Stimulated activated CD4-positive, alpha-beta T cell treated with anti-CD3 and anti-CD28 coated beads, Interleukin-2, amount 100 ng/mL, for 24 hours (primary cell): ENCODE measurements at places on chromosomes 7 and 10.
A peak's percentile ranks its signal among the peaks of the same experiment; 100 is the strongest.

- DNase-seq: no peak
Measured at GRCh38 chr10:49175587-49176309, 12.4 kb downstream of the TMEM273 start.

DNA sequence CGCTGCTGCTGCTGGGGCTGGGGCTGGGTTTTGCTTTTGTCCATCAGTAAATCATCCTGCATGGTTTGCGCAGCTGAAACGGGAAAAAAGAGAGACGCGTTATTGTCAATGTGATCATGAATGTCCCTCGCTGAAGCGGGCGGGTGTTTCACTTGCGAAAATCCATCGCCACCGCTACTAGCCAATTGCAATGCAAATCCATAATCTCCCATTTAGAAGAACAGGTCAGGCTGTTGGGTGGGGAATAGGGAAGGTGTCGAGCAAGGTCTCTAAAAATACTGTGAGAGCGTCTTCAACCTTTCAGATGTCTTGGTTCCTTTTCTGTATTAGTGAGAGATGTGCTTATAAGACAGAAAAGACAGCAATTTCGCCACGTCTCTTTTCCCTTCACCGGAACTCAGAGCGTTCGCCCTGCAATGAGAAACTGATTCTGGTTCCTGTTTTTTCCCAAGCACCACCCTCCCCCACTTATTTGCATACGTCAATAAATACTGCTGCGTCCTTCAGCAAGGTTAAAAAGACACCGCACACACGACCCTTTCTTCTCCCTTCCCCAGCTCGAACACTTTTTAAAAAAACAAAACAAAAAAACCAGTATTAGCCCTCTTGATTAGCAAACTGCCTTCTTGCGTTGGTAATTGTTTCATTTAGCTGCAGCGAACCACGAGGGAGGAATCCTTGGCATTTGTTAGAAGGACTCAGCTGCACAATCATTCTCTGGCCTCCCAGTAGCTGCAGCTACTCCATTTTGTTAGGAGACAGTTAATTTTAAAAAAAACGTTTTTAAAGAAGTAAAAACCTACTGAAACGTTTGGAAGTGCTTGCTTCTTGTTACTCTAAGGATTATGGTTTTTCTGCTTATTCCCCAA is 50.4 kb downstream of the CPEB3 start:
- DNase-seq: peak; percentile 22

GRCh38 chr7:29138588-29138987 is 7.7 kb downstream of the CPVL start:
- no peak for DNase-seq

DNA sequence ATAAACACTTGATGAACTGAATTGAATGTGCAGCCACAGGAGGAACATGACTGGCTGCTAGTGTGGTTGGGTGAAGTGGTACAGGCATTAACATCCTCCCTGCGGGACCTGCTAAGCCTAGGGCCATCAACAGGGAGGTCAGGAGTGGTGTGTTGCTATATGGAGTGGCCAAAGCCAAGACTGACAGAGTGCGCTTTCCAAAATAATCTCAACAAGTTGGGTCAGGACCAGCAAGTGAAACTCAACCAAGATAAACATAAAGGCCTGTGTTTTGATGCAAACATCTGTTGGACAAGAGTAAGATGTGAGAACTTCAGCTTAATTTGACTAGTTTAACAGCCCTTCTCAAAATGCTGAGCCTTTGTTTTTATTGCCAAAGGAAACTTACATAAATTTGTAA is 97.7 kb downstream of the WDFY4 start:
- DNase-seq: no peak

GRCh38 chr7:117937049-117937752 is 64.0 kb upstream of the CTTNBP2 start:
- DNase-seq: no peak
